ENCODE measurements at places on chromosomes 12 and 14.

- no peak for DNase-seq
Measured at GRCh38 chr12:53588123-53588522, 38.1 kb downstream of the ATF7 start.

- DNase-seq = no peak
Measured at GRCh38 chr12:14957551-14958168, 3.7 kb downstream of the ARHGDIB start.

GRCh38 chr12:77746096-77746495, 84.6 kb upstream of the NAV3 start:
- peak; percentile 66 for DNase-seq

GRCh38 chr12:17060260-17060659, 454.3 kb upstream of the LMO3 start:
- no peak for DNase-seq

- no peak for DNase-seq
Measured at GRCh38 chr14:31207287-31207754, 272 bp downstream of the HECTD1 start.

GRCh38 chr14:75723716-75724115, 62.7 kb downstream of the TTLL5 start:
- no peak for DNase-seq

GRCh38 chr14:20719777-20720176, 25.9 kb upstream of the EDDM3A start:
- no peak for DNase-seq

DNA sequence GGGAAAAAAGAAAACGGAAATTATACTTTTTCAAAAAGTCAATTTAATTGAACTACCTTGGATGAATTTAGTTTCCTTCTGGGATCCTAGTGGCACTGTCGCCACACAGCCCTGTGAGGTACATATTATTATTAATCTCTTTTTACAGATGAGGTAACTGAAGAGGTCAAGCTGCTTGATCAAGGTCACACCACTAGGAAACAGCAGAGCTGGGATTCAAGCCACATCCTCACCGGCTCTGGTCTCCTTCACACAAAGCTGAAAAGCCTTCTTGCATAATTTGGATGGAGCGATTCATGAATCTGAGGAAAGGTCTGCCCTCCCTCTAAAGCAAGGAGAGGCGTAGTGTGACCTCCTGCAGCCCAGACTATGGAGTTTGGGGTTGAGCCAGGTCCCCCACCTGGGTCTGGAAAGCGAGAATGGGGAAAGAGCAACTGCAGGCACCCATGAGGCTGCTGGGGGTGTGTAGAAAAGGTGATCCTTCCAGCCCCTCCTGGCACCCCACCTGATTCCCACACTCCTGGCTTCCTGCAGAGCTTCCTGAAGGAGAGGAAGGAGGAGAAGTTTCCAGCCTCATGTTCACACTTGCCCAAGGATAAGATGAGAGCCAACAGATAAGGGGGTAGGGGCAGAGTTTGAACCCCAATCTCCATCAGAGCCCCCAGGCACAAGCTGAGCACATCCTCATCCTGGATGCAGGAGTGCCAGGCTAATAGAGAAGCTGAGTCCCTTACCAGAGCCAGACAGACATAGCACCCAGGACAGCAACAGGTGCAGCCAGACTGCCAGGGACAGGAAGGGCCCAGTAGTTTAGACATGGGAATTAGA, 3.9 kb upstream of the KRT79 start:
- no peak for DNase-seq
